Karpas-422 (cell line): ENCODE measurements at places on chromosomes 3 and 15.
A peak's percentile ranks its signal among the peaks of the same experiment; 100 is the strongest.

- no peak for DNase-seq
Measured at GRCh38 chr3:73665286-73665685, 40.5 kb upstream of the PDZRN3 start.

- no peak for DNase-seq
Measured at GRCh38 chr15:51062736-51063135, 32.0 kb downstream of the TNFAIP8L3 start.

DNA sequence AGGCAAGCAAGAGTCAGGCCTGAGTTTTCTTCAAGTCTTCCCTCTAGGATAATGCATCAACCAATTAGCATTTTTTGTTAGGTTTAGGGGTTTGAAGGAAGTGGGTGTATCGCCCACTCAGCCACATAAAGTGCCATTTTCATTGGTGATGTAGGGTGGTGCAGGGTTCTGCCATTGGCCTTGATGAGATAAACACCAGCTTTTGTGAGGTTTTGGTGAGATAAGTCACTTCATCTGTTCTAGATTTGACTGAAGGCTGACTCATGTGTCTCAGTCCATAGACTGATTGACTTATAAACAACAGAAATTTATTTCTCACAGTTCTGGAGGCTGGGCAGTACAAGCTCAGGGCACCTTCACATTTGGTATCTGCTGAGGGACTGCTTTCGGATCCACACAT lies 84.5 kb upstream of the C3orf80 start:
- DNase-seq = peak; percentile 15

DNA sequence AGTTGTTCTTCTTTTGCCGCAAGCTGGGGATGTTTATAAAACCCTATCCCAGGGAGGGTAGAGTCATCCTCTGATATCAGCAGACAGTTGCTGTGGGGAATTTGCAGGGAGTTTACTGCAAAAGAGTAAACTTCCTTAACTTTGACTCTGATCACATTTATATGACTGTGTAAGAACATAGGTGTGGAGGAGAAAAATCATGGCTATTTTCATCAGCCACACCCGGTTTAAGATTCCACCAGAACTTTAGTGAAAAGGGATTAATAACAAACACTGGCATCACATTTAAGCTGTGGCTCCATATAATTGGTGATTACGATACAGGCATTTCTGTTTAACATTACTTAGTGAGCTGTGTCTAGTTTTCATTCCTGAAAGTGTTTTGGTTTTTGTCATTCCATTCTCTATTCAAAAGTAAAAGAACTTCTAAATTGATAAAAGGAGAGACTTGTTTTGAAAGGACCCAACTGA lies 143.1 kb downstream of the MYLK start:
- no peak for DNase-seq

- DNase-seq = no peak
Measured at GRCh38 chr15:67906382-67906781, 66.5 kb upstream of the RNU6-1 start.

DNA sequence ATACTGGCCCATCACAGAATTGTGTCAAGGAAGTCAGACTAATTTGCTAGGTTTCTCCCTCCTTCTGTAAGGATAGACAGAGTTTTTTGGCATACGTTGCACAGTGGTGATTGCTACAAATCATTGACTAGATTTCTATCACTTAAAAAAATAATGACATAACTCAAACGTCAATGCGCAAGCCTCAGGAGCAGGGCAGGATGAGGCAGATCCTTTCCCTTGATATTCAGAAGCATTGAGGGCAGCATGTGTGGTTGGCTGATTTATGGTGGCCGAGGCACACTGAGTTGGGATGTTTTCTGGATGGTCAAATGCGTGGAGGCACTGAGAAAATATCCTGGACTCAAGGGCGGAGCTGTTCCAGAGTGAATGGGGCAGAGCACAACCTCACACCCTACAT lies 14.4 kb downstream of the THSD4 start:
- no peak for DNase-seq

- DNase-seq = no peak
Measured at GRCh38 chr15:74038707-74039655, 43.4 kb downstream of the GOLGA6A start.

- no peak for DNase-seq
Measured at GRCh38 chr3:21879184-21879886, 128.3 kb upstream of the ZNF385D start.
